Endodermal cell (in vitro differentiated cells): ENCODE measurements at places on chromosomes 2 and 18. TPM values are rescaled to one million over a fixed set of nuclear protein-coding genes. Genes with fewer than 3 reads are reported as not detected.

Gene CHST9
- 44.9 to 78.9 TPM (median 75.8 TPM) in 3 replicates for total RNA-seq

Gene MYO7B
- total RNA-seq, result 0.11 TPM in 2 replicates

Gene KCNE4
- 0.22 TPM in 1 of 2 replicates, not detected in the other for total RNA-seq

Gene PSMA8
- total RNA-seq, result 0.18 TPM in 1 of 2 replicates, not detected in the other

Gene TEX44
- not detected in 2 replicates for total RNA-seq

Gene TRIP12
- total RNA-seq, result 177 to 209 TPM (median 182 TPM) in 3 replicates

Gene CCDC150
- total RNA-seq, result 25.0 and 25.4 TPM in 2 replicates

Gene REG3G
- total RNA-seq, result not detected in 3 replicates

Gene AQP12B
- total RNA-seq, result 0.23 TPM in 1 of 3 replicates, not detected in the others

Gene KYNU
- total RNA-seq, result 2.3 to 4.2 TPM (median 3.2 TPM) in 3 replicates

- DNase-seq, result no peak
Observed at GRCh38 chr18:8008033-8008432, 440.9 kb downstream of the PTPRM start.

- DNase-seq, result no peak
Observed at GRCh38 chr2:165192729-165193128, 11.1 kb downstream of the SCN3A start.

DNA sequence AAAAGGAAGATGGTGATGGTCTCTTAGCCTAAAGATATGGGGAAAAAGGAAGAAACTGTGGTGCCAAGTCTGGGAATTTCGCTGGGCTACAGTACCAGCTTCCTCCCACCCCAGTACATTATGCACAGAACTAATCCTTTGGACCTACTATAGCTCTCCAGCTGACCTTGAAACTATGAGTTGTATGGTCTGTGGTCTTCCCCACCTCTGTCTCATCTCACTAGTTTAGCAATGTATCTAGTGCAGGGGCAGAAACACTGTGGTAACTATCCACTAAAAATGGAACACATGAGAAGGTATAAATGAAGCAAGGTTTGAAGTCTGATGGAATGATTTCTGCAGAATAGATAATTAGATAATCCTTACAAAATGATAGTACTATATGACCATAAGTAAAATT is 190.4 kb upstream of the CCDC150 start:
- no peak for DNase-seq

GRCh38 chr2:163265562-163265961 is 427.0 kb upstream of the KCNH7 start:
- no peak for DNase-seq

DNA sequence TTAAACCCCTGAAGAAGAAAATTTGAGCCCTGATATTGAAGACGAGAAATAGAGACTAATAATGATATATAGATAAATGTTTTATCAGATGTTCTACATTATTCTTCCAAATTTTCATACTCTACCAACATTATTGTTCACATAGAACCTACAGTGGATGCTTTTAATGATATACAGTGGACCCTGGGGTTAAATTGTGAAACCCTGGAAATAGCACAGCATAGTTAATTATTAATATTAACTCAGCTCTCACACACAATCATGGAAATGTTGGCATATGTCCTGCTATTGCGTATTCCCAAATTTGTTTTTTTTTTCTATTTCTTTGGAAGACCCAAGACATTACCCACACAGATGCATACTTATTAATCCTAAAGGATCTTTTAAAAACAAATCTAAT is 579.9 kb downstream of the CCDC85A start:
- no peak for DNase-seq

DNA sequence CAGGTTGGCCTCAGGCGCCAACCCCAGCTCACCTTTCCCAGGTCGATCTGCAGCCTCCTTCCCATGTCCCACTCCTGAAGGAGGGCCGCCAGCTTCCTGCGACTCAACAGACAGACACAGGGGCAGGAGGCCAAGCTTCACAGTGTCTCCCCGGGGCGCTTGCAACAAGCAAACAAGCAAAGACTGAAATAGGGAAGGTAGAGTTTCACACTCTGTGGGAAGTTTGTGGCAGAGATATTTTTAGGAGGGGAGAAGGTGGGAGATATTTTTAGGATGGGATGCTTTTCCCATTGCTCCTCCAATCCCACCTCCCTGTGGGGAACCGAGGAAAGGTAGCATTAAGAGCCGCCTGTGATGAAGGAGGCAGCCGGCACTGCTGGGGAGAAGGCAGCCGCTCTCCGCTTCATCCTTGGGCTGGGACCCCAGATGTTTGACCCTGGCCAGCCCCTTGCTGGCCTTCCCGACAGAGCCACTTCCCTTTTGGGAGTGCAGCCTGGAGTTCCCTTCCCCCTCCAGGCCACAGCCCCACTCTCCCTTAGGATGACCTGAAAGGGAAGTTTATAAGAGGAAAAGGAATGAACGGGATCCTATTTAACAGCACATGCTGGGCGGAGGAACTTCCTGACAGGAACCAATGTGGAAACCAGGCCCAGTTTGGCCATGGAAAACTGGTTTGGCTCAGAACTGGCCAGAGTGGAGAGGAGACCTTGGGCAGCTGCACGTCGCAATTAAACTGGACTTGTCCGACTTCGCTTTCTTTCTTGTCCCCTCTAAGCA is 142.2 kb upstream of the SMAD2 start:
- no peak for DNase-seq

GRCh38 chr18:37304012-37304680 is 261.5 kb downstream of the CELF4 start:
- no peak for DNase-seq

DNA sequence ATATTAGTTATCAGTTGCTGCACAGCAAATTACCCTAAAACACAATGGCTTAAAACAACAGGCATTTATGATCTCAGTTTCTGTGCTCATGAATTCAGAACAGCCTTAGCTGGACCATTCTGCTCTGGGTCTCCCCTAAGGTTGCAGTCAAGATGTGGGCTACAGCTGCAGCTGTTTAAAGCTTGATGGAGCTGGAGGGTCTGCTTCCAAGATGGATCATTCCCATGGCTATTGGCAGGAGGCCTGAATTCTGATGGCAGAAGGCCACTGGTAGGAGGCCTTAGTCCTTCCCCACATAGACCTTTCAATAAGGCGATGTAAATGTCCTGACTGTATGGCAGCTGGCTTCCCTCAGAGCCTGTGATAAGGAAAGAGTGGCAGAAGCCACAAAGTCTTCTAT is 118.6 kb upstream of the SERPINE2 start:
- no peak for DNase-seq

DNA sequence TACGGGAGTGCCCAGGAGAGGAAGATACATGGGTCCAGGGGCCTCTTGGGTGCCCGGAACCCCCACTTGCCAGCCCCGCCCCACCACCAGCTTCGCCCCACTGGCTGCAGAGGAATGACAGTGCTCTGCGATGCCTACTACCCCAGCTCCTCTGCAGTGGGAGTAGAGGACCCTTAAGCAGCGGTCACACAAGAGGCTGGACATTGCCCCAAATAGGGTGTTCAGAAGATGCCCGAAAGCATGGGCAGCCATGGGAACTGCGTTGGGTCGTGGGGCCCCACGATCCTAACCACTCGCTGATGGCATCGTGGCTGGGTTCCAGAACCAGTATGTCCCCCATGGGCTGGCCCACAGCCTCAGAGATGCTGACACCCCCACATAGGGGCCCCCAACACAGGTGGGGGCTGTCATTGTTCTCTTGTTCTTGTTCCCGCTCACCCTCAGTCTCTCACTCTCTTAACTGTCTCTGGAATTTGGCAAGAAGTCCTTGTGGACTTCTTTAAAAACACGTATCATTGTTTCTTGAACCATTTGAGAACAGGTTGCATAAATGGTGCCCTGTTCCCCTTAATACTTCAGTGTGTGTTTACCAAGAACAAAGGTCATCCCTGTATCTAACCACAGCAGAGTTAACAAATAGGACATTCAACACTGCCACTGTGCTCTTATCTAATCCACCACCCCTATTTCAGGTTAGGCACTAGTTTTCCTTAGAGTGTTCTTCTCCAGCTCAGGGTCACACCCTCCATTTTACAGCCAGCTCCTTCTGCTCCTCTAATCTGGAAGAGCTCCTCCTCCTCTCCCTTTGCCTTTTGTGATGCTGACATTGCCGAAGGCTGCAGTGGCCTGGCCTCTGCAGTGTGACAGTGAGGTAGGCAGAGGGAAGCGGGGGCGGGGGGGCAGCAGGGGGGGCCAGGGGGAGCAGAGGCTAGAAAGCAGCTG is 76.3 kb downstream of the STPG4 start:
- DNase-seq, result no peak

DNA sequence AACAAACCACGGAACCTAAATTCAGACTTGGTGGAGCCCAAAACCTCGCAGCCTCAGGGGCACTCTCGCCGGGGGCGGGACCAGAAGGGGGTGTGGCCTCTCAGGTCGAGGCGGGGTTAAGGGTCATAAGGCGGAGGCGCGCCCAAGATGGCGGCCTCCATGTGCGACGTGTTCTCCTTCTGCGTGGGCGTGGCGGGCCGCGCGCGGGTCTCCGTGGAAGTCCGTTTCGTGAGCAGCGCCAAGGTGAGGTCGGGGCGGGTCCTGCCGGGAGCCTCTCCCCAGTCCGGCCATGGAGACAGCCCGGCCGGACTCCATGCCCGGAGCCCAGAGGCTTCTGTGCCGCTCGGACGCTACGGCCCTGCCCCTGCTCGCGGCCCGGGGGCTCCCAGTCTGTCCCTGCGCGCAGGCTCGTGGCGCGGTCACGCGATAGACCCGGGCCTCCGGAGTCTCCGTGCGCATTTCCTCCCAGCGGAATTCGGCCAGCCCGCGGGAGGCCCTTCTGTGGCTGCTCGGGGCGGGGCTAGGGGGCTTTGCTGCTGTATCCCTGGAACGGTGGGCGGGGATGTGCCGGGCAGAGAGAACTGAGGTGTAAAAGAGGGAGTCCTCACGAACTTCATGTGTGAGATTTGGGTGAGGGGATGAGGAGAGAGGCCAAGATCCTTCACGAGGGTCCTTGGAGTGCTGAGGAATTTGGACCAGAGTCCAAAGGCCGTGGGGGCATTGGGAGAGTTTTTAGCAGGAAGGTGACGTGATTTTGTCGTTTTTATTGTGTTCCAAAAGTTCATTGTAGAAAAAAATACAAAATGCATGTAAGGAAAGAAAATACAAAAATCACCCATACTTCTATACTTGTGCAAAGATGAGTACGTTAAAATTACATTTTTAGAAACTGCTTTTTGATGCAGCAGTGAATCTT is at the start of gene SMYD5:
Gene SMYD5, plus strand, starts transcription at position 126 of the 916 bp plus-strand sequence. Its CDS starts 22 bp downstream, at position 148.
- peak; percentile 96 for DNase-seq

DNA sequence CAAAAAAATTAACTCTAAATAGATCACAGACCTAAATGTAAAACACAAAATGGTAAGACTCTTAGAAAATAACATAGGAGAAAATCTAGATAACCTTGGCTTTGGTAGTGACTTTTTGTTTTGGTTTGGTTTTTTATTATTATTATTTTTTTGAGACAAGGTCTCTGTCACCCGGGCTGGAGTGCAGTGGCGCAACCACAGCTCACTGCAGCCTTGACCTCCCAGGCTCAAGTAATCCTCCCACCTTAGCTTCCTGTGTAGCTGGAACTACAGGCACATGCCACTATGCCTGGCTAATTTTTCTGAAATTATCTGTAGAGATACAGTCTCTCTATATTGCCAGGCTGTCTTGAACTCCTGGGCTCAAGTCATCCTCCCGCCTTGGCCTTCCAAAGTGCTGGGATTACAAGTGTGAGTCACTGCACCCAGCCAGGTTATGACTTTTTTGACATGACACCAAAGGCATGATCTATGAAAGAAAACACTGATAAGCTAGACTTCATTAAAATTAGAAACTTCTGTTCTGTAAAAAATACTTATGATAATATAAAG is 88.0 kb downstream of the HNRNPLL start:
- DNase-seq, result no peak

GRCh38 chr2:158926478-158926948 is 41.9 kb upstream of the TANC1 start:
- no peak for DNase-seq

DNA sequence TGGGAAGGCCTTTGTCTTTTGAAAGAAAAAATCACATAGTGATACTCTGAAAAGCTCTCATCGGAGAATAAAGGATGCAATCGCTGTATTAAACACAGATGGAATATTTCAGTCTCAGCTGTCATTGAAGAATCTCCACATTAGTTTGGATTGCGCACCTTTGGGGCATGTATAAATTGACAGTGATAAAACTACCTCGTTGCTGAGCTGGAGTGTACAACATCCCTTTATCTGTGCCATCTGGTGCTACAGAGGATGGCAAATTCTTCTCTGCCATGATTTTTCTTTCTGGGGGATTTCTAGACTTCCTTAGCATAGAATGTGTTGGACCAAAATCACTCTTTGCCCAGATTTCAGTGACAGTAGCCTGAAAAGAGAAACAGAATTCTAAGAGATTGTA is 185.3 kb downstream of the PARD3B start:
- no peak for DNase-seq

- DNase-seq, result no peak
Observed at GRCh38 chr2:206692971-206693370, 25.2 kb downstream of the DYTN start.

GRCh38 chr18:12637901-12638643 is 19.8 kb downstream of the SPIRE1 start:
- DNase-seq, result no peak

DNA sequence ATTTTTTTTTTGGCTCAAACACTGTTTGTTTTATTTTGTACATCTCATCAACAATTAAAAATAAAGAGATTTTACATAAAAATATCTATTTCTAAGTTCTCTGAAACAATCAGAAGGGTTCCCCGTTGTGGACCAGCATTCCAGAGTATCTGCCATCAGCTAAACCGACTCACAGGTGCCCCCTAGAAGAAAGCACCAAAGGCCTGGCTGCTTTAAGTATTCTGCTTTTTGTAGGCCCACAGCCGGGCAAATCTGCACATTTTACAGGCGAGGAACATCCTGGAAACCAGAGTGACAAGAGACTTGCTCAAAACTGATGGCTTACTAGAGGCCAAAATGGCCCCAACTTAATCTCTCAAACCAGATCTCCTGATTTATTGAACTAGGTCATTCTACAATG is 82.2 kb upstream of the SETBP1 start:
- peak; percentile 54 for DNase-seq

DNA sequence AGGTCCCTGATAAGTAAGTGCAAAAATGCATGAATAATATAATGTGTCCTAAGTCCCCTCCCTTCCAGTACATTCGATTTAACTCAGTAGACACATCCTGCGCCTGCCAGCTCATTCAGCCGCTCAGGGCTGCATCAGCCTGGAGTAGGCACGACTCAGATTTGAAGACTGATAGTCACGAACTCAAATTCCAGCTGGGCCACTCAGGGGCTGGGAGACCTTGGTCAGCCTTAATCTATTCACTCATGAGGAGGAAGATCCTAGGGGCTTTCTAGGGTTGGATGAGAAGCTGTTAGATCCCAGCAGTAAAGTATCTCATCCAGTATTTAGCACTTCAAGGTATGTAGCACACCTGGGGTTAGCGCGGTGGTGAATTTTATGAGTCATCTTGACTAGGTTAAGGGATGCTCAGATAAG is 98.9 kb upstream of the ODC1 start:
- DNase-seq, result peak; percentile 86

- DNase-seq, result no peak
Observed at GRCh38 chr2:42199002-42199401, 29.8 kb downstream of the EML4 start.

- DNase-seq, result peak; percentile 57
Observed at GRCh38 chr18:11840493-11840892, 10.7 kb upstream of the CHMP1B start.

DNA sequence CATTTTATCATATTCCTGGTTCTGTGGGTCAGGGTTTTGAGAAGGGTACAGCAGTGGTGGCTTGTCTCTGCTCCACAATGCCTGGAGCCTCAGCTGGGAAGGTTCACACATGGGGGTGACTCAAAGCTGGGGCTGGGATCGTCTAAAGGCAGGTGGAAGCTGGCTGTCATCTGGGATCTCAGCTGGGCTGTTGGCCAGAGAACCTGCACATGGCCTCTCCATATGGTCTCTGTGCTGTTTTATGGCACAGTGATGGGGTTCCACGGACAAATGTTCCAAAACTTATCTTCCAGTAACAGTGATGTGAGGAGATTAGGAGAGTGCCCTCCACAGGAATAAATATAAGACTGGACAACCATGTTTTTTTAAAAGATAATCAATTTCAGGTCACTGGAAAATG is 191.4 kb downstream of the SS18 start:
- no peak for DNase-seq
